SK-MEL-5 (cell line): ENCODE measurements at places on chromosomes 6 and 20. TPM values are rescaled to one million over a fixed set of nuclear protein-coding genes. Genes with fewer than 3 reads are reported as not detected.

- DNase-seq, result peak; percentile 47
Observed at GRCh38 chr6:44439270-44440045, 52.0 kb downstream of the CDC5L start.

- no peak for DNase-seq
Observed at GRCh38 chr6:52641826-52642225, 29.1 kb upstream of the TMEM14A start.

GRCh38 chr6:100948381-100949133 lies 67.4 kb upstream of the ASCC3 start:
- no peak for DNase-seq

- DNase-seq, result no peak
Observed at GRCh38 chr6:131682442-131682841, 18.8 kb downstream of the OR2A4 start.

GRCh38 chr6:2546901-2547300 lies 203.8 kb downstream of the MYLK4 start:
- DNase-seq, result no peak

- peak; percentile 39 for DNase-seq
Observed at GRCh38 chr20:19249106-19249879, 36.9 kb downstream of the SLC24A3 start.

DNA sequence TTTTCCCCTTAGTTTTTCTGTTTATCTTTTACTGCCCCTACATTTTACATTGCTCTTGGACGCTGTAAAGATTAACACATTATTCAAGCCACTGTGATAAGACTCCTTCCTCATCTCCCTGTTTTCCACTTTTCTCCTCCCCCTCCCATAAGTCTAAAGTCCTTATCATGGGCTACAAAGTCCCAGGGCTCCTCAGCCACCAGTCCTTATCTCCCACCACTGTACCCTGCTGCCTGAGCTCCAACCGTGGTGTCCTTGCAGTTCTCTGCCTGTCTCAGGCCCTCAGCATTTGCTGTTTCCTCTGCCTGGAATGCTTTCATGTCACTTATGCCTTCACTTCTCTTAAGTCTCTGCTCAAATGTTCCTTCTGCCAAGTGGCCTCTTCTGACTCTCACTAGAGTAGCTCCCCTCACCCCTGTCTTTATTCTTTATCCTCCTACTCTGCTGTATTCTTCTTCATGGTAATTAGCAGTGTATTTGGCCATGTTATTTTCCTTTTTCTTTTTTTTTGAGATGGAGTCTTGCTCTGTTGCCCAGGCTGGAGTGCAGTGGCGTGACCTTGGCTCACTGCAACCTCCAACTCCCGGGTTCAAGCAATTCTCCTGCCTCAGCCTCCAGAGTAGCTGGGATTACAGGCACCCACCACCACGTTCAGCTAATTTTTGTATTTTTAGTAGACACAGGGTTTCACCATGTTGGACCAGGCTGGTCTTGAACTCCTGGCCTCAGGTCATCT lies 10.8 kb upstream of the LATS1 start:
- DNase-seq, result no peak

DNA sequence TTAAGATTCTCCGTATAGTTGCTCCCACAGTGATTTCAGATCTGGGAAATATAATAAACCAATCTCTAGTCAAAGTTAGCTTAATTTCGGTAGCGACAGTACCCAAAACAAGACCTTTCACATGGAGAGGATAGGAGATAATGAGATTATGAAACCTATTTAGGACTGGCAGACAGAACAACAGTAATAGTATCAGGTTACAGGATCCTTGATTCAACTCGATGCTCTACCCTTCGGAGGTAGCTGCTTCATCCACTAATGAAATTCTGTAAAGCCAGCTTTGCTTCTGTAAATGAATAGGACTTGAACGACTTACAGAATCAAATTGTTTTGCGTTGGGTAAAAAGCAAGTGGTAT lies 534 bp upstream of the AKIRIN2 start:
- DNase-seq, result no peak

Gene SRMS
- not detected in 2 replicates for total RNA-seq

GRCh38 chr6:161368514-161368913 lies 94.7 kb upstream of the AGPAT4 start:
- DNase-seq, result no peak

GRCh38 chr6:99589290-99589672 lies 17.4 kb upstream of the PRDM13 start:
- peak; percentile 8 for DNase-seq

Gene LY6G6F
- not detected in 2 replicates for total RNA-seq

GRCh38 chr6:76835293-76835692 lies 628.0 kb downstream of the HTR1B start:
- DNase-seq, result no peak

- DNase-seq, result no peak
Observed at GRCh38 chr6:129189266-129189665, 306.3 kb downstream of the LAMA2 start.

GRCh38 chr6:35522151-35522550 lies 9.5 kb upstream of the TULP1 start:
- DNase-seq, result no peak

DNA sequence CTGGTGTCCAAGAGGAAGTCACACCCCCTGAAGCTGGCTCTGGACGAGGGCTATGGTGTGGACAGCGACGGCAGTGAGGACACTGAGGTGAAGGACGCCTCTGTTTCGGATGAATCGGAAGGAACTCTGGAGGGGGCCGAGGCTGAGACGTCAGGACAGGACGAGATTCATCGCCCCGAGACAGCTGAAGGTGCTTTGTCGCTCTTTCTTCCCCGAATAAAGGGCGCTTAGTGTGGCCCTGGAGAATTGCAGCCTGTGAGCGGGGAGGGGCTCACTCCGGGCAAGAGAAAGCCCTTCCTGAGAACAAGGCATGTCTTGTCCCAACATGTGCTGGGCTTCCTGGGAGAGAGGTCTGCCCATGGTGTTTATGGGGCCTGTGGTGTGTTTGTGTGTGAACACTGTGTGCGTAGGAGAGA lies 41.4 kb downstream of the MYT1 start:
- peak; percentile 94 for DNase-seq

GRCh38 chr6:29552512-29553051 lies 7.0 kb downstream of the UBD start:
- peak; percentile 80 for DNase-seq

DNA sequence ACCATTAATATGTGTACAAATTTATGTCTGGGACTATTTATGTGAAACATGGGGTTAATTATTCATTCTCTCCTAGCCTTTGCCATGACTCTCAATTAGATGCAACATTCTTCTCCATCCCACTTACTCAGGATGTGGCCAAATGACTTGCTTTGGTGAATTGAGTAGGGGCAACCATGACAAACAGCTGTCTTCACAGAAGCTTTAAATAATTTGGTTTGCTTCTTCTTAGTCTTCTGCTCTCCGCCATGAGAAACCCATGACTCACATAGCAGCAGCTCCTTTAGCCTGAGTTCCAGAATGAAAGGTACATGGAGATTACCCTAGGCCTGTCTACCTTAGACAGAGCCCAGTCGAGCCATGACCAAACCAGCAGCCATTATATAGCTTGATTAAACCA lies 74.7 kb downstream of the FRK start:
- no peak for DNase-seq

Gene NKAIN4
- not detected in 2 replicates for total RNA-seq

DNA sequence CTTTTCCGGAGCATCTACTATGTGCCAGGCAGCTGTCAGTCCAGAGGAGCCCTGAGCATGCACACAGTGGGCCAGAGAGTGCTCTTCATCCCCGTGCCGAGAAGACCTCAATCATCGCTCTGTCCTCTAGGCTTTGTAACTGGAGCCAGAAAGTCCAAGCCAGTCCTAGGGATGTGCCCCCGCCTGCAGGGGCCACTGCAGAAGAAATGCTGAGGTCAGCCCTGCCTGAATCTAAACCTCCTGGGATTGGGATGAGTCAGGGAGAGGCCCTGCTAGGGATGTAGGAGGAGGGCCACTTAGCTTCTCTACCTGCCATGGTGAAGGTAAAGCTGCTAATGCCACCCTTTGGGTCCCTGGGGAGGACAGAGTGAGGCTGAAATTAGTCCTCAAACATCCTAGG lies 146.8 kb downstream of the CDC5L start:
- no peak for DNase-seq

GRCh38 chr6:144320741-144321140 lies 35.6 kb downstream of the UTRN start:
- no peak for DNase-seq

Gene C6orf47
- 24.5 and 25.6 TPM in 2 replicates for total RNA-seq

Gene GRM1
- 0.13 and 0.26 TPM in 2 replicates for total RNA-seq

GRCh38 chr6:167118839-167119238 lies 4.1 kb upstream of the CCR6 start:
- DNase-seq, result no peak

DNA sequence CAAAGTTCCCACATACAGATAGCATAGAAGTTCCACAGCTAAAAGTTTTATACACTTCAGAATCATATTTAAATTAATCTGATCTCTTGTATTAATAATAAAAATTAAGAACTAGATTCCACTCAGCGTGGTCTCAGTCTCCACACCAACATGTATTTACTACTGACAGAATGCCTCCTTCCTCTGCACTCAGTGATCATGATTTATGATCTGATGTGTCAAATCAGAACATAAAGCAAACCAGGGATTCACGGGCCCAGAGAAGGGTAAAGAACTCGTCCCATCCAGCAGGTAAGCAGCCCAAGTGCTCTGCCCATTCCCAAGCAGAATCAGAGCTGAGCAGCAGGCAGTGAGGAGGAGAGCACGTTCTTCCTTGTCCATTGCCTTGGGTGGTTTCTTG lies 14.2 kb upstream of the ATRN start:
- no peak for DNase-seq

Gene HLA-DMB
- total RNA-seq, result 1.9 and 2.6 TPM in 2 replicates

DNA sequence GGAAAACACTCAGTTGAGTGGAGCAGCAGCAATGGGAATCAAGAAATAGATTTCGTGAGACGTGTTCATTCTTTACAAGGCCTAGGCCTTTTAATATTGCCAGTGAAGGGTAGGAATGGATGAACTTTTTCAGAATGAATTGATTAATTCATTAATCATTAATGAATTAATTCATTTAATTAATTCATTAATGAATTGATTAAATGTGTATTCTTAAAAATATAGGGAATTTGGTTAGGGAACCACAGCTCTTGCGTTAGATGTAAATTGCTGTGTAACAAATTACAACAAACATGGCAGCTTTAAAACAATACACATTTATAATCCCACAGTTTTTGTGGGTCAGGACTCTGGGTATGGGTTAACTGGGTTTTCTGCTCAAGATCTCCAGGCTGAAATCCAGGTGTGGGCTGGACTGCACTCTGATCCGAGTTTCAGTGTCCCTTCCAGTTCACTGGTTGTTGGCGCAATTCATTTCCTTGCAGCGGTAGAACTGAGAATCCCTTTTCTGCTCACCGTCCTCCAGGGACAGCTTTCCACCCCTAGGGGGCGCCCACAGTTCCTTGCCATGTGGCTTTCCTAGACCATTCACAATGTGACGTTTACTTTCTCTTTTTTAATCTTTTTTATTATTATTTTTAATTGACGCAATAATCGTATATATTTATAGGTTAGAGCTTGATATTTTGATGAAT lies 32.8 kb upstream of the BCAS1 start:
- DNase-seq, result peak; percentile 89

DNA sequence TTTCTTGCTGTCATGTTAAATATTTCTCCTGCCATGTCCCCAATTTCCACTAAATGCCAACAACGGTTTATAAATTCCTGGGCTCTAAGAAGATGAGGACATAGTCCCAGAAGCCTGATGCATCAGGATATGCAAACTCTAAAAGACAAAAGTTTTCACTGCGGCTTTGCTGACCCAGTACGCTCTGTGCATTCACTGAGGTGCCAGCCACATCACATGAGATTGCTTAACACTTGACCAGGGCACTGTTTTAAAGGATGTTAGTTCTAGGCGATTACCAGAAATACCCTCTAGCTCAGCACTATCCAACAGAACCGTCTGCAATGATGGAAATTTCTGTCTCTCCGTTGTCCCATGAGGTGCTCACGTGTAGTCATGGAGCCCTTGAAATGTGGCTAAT lies 19.9 kb upstream of the ADTRP start:
- DNase-seq, result peak; percentile 15

- no peak for DNase-seq
Observed at GRCh38 chr6:40268614-40269013, 318.6 kb downstream of the LRFN2 start.

DNA sequence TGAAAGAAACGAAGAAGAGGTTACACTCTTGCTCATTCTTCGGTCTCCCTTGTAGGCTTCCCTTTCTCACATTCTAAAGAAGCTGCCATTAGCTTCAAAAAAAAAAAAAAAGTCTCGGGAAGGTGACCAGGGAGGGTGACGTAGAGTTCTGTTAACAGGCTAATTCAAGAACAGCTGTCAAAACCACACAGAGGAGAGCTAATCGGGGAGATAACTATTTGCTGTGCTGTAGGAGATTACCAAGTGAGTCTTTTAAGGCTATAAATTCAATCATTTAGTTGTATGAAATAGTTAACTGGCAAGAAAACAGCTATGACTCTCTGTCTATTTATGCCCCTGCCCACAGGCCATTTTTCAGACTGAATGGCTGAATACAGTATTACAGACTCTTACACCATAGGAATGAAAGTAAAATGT lies 256.8 kb downstream of the SYNE1 start:
- peak; percentile 76 for DNase-seq

Gene HACE1
- 8.1 and 9.0 TPM in 2 replicates for total RNA-seq

GRCh38 chr6:23728707-23729106 lies 397.3 kb upstream of the NRSN1 start:
- DNase-seq, result no peak

- no peak for DNase-seq
Observed at GRCh38 chr20:36318166-36318565, 12.0 kb downstream of the DLGAP4 start.

Gene DDRGK1
- total RNA-seq, result 85.3 and 85.5 TPM in 2 replicates

DNA sequence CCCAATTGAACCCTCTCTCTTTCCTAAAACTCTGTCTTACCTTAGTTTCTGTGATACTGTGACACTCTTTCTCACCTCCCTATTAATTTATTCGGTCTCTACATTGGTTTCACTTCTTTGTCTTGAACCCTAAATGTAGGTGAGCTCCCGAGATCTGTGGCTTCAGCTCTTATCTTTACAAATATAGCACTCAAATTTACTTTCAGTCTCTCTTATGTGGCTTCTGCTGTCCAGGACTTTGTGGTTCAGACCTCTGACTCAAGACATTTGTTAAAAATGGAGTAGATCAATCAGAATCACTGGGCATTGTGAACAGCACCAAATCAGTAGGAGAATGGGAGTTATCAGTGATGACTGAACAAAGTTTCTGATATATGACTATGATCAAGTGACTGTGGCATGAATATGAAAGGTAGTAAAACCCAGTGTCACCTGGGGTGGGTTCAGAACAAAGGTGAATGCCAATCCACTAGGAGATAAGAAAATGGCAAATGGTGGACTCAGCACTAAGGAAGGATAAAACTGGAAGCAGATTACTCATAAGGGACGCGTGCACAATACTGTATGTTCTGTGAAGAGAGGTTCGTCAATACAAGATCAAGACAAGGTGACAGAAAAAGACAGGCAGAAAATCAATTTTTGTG lies 27.2 kb downstream of the IL17F start:
- no peak for DNase-seq

Gene HDGFL1
- not detected in 2 replicates for total RNA-seq

Gene JAG1
- 89.6 and 94.1 TPM in 2 replicates for total RNA-seq
